Activated CD8-positive, alpha-beta memory T cell treated with anti-CD3 and anti-CD28 coated beads for 24 hours (primary cell): ENCODE measurements at places on chromosomes 2 and 18.

DNA sequence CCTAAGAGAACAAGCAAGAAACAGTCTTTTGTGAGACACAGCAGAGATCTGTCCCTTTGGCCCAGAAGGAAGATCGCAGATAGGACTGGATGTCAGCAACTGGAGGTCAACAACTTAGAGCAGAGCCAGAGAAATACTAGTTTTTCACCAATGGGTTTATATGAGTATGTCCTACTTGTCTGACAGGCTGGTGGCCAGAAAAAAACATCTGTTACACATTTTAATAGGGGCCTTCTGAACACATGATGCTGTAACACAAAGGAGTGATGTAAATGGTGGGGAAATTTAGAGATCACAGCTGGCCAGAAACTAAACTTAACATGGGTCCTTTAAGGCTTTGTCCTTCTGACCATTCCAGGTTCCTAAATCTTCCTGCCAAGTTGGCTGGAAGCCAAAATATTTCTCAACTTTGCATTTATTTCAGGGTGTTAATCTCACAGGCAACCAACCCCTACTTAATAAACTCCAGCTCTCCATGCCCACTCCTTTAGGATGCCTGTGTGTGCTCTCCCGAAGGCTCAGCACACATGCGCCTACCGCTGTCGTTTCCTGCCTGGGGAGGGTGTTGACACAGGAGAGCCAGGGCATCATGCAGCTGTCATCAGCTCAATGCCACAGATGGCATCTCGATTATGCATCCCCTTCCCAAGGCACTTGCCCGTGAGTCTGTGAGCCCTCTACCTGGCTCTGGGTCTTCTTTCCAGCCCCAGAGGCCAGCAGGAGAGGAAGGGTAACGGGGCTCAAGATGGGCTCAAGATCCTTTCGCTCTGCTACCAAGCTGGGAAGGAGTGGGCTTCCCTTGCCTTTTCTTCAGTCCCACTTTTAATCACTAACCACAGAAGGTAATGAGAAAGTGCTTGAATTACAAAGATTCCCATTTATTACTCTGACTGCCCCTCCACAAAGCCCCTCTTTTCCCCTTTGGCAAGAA, 252.5 kb downstream of the ETAA1 start:
- no peak for DNase-seq

- DNase-seq, result no peak
These were observed 69.8 kb upstream of the CDKL4 start for GRCh38 chr2:39313575-39313974.

DNA sequence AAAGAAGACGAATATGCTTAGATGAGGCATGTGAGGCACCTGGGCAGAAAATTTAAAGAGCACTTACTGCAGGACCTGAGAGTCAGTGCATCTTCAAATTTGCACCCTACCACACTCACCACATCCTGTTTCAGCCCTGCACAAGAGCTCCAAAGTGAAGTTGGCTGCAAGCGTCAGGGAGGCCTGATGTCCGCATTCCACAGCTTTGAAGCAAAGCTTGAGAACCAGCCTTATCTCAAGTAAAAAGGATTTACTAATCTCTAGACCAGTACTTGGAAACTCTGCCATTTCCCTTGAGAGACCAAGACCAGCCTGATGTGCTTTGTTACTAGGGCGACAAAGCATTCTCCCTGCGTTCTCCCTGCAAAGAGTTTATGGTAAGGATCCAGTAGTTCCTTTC, 3.4 kb upstream of the ASNSD1 start:
- DNase-seq, result peak; percentile 68

GRCh38 chr2:174606336-174606735, 8.7 kb upstream of the WIPF1 start:
- DNase-seq, result peak; percentile 69

GRCh38 chr18:72871091-72871490, 3.3 kb upstream of the NETO1 start:
- DNase-seq, result no peak

DNA sequence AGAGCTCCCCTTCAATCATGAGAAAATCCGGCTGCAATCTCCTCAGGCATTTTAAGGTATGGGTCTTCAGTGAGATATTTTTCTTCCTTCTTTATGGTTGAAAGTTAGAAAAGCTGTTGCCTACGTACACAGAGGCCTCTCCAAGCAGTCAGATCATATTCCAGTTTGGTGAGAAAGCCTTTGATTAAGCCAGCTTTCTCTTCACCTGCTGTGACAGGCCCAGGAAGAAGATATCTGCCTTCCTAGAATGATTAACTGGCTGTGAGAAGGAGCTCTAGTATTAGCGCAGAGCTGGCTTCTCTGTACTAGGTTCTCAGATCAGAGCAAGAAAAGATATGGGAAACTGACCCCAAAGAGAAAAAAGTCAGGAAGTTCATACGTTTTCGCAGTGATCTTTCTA, 585.0 kb upstream of the CHAC2 start:
- no peak for DNase-seq

GRCh38 chr2:100621371-100621951, 58.7 kb downstream of the PDCL3 start:
- DNase-seq, result peak; percentile 21

- peak; percentile 9 for DNase-seq
These were observed 421.4 kb upstream of the SALL3 start for GRCh38 chr18:78558101-78558810.

DNA sequence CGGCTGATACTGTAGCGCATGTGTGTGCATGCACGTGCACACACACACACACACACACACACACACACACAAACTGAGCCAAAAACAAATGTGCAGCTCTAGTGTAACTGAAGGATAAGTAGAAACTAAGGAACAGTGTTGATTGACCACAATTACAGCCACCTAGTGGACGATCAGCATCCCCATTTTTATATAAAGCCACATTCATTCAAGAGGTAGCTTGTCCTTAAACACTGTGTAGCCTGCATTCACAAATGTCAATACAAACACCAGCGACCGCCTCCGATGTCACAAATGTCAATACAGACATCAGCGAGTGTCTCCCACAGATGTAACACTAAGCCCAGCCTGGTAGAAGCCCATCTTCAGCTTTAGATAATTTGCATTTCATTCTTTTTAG, 167.4 kb downstream of the PTGR3 start:
- no peak for DNase-seq

- no peak for DNase-seq
These were observed 222.0 kb upstream of the CHAC2 start for GRCh38 chr2:53545604-53546003.

DNA sequence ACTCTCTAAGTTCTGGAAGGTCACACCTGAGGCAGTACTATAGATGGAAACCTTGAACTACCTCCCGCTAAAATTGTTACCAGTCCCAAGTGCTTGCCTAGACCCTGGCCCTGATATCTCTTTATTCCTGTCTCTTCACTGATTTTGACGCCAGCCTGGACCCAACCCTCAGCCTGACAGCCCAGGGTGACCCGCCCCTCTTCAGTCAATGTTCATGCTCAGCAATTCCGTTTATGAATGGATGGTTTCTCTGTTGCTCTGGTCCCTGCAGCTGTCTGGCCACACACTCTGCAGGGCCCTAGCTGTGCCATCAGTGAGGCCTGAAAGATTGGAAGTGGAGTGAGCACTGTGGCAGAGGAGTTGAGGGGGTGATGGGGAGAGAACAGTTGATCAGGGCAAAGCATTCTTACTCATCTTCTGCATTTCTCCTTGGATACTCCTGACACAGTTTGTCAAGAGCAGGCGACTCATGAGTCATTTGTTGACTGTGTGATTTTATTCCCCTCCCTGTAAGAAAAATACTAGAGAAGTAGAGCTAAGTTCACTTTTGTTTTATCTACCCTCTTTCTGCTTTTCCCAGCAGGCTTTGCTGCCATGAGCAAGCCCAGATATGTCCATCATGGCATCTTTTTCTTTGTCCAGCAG, 46.0 kb downstream of the NPAS2 start:
- no peak for DNase-seq

GRCh38 chr2:56539618-56540017, 355.8 kb downstream of the CCDC85A start:
- no peak for DNase-seq

GRCh38 chr2:170500104-170500503, 215.0 kb upstream of the SP5 start:
- DNase-seq, result no peak

- no peak for DNase-seq
These were observed 9.0 kb downstream of the STK25 start for GRCh38 chr2:241499146-241499965.

GRCh38 chr2:177165061-177165583, 47.5 kb upstream of the HNRNPA3 start:
- no peak for DNase-seq

GRCh38 chr2:38836791-38837190, 38.9 kb downstream of the DHX57 start:
- no peak for DNase-seq

GRCh38 chr2:202022755-202023154, 10.9 kb upstream of the FZD7 start:
- DNase-seq, result no peak

DNA sequence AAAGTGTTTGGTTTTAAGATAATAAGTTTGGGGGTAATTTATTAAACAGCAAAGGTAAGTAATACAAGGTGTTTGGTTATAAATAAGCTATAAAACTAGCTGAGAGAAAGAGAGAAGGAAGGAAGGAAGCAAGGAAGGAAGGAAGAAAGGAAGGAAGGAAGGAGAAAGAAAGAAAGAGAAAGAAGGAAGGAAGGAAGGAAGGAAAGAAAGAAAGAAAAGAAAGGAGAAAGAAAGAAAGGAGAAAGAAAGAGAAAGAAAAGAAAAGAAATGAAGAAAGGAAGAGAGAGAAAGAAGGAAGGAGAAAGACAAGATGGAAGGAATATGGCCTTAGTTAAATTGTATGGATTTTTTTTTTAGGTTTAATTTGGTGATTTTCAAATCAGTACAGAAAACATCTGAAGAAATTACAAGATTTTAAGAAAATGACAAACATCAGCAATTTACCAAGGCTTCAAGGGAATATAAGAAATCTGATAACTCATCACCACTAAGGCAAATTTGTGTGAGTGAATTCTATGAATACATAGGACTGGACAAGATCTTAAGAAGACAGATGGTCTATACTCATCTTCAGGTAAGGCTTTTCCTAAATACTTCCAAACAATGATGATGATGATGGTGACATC, 46.4 kb upstream of the GALNT3 start:
- DNase-seq, result no peak

DNA sequence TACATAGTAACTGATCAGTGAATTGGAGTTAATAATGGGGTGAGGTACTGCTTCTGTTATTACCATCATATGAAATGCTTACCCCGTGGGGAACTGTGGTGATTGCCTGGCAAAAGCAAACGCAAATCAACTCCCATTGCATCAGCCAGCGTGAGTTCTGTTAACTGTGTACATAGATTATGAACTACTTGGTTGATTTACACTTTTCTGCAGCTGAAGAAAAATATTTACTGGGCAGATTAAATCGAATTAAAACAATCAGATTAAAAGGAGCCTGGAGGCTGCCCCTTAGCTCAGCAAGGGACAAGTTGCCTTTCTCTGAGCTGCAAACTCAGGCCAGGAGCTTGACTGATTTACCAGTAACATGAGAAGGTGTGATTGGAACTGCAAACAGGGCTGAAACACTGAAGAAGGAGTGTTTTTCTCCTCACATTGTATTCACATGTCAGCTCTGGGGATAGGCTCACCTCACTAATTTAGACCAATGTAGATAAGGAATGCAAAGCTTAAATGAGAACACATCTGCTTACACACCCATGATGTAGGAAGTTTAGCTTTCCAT, 220.1 kb downstream of the OSR1 start:
- DNase-seq, result no peak

DNA sequence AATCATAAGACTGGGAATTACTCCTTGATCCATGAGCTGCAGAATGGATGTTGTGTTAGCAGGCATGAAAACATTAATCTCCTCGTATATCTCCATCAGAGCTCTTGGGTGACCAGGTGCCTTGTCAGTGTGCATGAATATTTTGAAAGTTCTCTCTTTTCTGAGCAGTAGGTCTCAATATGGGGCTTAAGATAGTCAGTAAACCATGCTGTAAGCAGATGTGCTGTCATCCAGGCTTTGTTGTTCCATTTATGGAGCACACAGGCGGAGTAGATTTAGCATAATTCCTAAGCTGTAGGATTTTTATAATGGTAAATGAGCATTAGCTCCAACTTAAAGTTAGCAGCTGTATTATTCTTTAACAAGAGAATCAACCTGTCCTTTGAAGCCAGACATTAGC, 160.3 kb downstream of the MYO1B start:
- DNase-seq, result no peak

DNA sequence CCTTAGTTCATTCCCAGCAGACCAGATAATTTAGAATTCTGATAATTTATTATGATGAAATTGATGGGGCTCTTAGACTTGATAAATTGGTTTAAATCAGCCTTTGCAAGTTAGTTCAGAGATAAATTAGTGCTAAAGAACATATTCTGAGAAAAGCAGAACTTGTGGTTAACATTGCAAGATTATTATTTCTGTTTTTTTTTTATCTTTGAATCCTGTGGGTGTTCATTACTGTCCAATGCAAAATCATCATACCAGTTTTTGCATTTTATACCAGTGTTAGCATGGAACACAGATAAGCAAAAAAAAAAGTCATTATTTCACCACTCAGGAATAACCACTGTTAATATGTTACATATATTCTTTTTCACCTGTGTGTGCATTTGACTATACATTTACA, 9.1 kb downstream of the SEPTIN2 start:
- no peak for DNase-seq

GRCh38 chr2:178650554-178650953, 156.7 kb downstream of the TTN start:
- no peak for DNase-seq

DNA sequence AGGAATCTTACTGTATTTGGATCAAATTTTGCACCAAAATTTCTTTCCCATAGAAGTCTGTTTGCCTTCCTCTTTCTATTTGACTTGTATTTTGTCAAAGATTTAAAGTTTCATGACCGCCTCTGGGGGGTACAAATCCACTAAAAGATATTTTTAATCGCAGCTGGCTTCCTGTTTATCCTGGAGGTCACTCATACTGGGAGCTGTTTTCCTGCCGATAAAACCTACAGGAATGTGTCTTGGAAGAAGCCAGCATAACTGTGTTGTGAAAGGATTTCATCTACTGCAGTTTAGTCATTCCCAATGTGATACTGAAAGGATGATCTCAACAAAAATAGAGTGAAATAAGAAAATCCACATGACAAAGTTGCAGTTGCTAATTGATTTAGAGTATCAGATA, 184.0 kb downstream of the RIT2 start:
- no peak for DNase-seq

- no peak for DNase-seq
These were observed 38.4 kb downstream of the ABCB11 start for GRCh38 chr2:168992591-168993349.

GRCh38 chr2:236748801-236749200, 179.2 kb downstream of the ACKR3 start:
- no peak for DNase-seq

DNA sequence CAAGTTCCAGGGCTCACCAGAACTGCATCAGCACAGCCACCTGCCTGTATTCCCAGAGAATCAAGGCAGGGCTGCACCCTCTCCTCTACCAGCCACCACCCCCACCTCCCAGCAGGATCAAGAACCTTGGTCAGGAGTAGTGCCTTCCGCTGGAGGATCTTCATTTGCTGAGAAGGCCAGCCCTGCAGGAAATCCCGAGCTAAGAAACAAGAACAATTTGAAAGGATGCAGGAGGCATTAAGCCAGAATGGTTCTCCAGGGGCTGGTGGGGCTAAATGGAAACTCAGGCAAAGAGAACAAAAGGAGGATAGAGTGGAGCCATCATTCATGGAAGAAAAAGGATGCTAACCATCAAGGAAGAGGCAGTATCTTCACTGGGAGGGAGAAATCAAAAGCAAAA, 147.3 kb upstream of the SLC14A2 start:
- DNase-seq, result no peak

GRCh38 chr2:205937211-205937610, 148.8 kb downstream of the INO80D start:
- DNase-seq, result no peak
